Fibroblast of skin of scalp (primary cell): ENCODE measurements at places on chromosomes 11 and 22.

- peak; percentile 95 for DNase-seq
Measured at GRCh38 chr11:66347425-66348276, at the start of gene B4GAT1. B4GAT1 (minus strand) TSS chr11:66347629; CDS start chr11:66347545, 84 bp downstream.

GRCh38 chr22:36759481-36760159 lies 16.3 kb downstream of the IFT27 start:
- DNase-seq = no peak

GRCh38 chr11:3623121-3623520 lies 18.7 kb downstream of the ART5 start:
- no peak for DNase-seq

- DNase-seq = no peak
Measured at GRCh38 chr11:124760806-124761205, 1.3 kb downstream of the ESAM start.

GRCh38 chr11:4197112-4197511 lies 102.5 kb downstream of the RRM1 start:
- DNase-seq = no peak

DNA sequence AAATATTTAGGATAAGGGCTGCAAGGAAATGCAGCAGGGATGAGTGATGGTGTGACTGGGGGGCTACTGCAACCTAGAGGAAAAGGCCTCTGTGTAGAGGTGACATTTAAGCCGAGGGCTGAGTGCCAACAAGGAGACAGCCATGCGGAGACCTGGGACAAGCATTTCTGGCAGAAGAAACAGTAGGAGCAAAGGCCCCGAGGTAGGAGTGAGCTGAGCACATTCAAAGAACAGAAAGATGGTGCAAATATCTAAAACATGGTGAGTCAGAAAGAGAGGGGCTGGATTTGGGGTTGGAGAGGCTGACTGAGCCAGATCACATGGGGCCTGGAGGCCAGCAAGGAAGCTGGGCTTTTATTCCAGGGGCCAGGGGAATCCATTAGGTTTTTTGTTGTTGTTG lies 55.1 kb upstream of the INCENP start:
- no peak for DNase-seq

- DNase-seq = no peak
Measured at GRCh38 chr11:10916665-10917064, 58.8 kb upstream of the ZBED5 start.

GRCh38 chr22:38135133-38135706 lies 24.7 kb upstream of the BAIAP2L2 start:
- DNase-seq = peak; percentile 82

GRCh38 chr11:36736103-36736502 lies 138.1 kb upstream of the RAG2 start:
- DNase-seq = no peak

DNA sequence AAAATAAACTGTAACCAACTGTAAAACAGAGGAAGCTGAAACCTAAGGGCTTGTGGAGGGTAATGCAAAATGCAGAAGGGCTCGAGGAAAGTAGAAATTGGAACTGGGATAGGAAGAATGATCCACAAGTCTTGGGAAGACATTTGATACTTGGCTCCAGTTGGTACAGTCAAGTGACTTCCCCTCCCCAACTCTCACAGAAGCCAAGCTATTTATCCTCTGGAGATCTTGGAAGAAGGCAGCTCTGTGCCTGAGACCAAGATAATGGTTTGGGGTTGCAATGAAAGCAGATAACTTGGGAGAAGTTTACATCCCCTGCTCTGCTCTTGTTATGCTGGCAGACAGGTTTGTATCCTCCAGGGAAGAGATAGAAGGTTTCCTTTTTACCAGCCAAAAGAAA lies 198.9 kb upstream of the ZC3H12C start:
- no peak for DNase-seq

DNA sequence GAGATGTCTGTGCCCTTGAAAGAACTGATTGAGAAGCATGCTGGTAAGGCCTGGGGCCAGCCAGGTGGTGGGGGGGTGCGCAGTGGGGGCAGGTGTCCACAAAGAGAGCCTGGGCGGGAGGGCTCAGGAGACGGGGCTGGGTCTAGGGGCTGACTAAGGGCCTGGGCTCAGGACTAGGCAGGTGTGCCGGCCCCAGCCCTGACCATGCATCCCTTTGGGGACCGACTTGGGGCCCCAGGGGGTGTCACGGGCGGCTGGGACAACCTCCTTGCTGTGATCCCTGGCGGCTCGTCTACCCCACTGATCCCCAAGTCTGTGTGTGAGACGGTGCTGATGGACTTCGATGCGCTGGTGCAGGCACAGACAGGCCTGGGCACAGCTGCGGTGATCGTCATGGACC lies 4.4 kb downstream of the NDUFV1 start:
- no peak for DNase-seq
